ENCODE measurements at places on chromosomes 7 and 10. TPM values are rescaled to one million over a fixed set of nuclear protein-coding genes. Genes with fewer than 3 reads are reported as not detected.

AHR gene
- total RNA-seq: 117 TPM

SEMA3D gene
- 32.7 TPM for total RNA-seq

ATRNL1 gene
- 0.65 TPM for total RNA-seq

CLDN12 gene
- 33.9 TPM for total RNA-seq

MEPCE gene
- total RNA-seq: 34.2 TPM

RNF133 gene
- total RNA-seq: 0.36 TPM

SLC26A4 gene
- total RNA-seq: 0.24 TPM

Measured in hair follicle dermal papilla cell (primary cell).